ENCODE measurements at places on chromosomes 4 and X. TPM values are rescaled to one million over a fixed set of nuclear protein-coding genes. Genes with fewer than 3 reads are reported as not detected.

Gene CT47B1
- not detected for total RNA-seq

Gene DGKK
- total RNA-seq: not detected

Gene ASMT
- 0.36 TPM for total RNA-seq

Gene FGF5
- total RNA-seq: 7.7 TPM

Gene VCX
- not detected for total RNA-seq

Gene TMPRSS11A
- not detected for total RNA-seq

Gene SMIM10L2A
- total RNA-seq: under 0.01 TPM

Gene AVPR2
- not detected for total RNA-seq

Gene RAB28
- 12.3 TPM for total RNA-seq

Gene TMSB15C
- 3.2 TPM for total RNA-seq

Gene SATL1
- not detected for total RNA-seq

Gene NEUROG2
- not detected for total RNA-seq

Gene PSAPL1
- not detected for total RNA-seq

Gene RGN
- 4.4 TPM for total RNA-seq

Gene CFAP47
- total RNA-seq: not detected

Gene BMP3
- total RNA-seq: not detected

Gene TMSB15A
- 0.29 TPM for total RNA-seq

Gene SYNPO2
- 20.9 TPM for total RNA-seq

Gene FHDC1
- 0.36 TPM for total RNA-seq

Gene ITGB1BP2
- total RNA-seq: 1.5 TPM

Gene MUC7
- total RNA-seq: not detected

Gene SMARCA1
- total RNA-seq: 58.6 TPM

Gene PAGE2B
- total RNA-seq: not detected

Gene SCLT1
- total RNA-seq: 14.1 TPM

Gene PAGE4
- total RNA-seq: not detected

Gene ATP1B4
- not detected for total RNA-seq

Gene ASB5
- total RNA-seq: 0.29 TPM

Gene CD38
- under 0.01 TPM for total RNA-seq

Gene RNF128
- total RNA-seq: 0.72 TPM

Gene ZC4H2
- total RNA-seq: 11.6 TPM

Gene MEPE
- total RNA-seq: not detected

Gene NAT8L
- total RNA-seq: under 0.01 TPM

Gene MAGEA8
- not detected for total RNA-seq

Gene PHKA1
- 4.7 TPM for total RNA-seq
